ENCODE measurements at places on chromosomes 7 and 10.
A peak's percentile ranks its signal among the peaks of the same experiment; 100 is the strongest.

GRCh38 chr7:131047651-131048304 is 279.9 kb upstream of the MKLN1 start:
- DNase-seq = no peak

DNA sequence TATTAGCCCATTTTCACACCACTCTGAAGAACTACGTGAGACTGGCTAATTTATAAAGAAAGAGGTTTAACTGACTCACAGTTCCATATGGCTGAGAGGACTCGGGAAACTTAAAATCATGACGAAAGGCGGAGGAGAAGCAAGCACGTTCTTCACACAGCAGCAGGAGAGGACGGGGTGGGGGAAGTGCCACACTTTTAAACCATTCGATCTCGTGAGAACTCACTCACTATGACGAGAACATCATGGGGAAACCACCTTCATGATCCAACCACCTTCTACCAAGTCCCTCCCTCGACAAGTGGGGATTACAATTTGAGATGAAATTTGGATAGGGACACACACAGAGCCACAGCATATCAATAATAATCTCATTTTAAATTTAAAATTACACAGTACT is 80.2 kb downstream of the VWDE start:
- no peak for DNase-seq

GRCh38 chr10:44376472-44377099 is 8.3 kb downstream of the CXCL12 start:
- DNase-seq = no peak

GRCh38 chr7:127890726-127891125 is 140.5 kb downstream of the LRRC4 start:
- DNase-seq = no peak

DNA sequence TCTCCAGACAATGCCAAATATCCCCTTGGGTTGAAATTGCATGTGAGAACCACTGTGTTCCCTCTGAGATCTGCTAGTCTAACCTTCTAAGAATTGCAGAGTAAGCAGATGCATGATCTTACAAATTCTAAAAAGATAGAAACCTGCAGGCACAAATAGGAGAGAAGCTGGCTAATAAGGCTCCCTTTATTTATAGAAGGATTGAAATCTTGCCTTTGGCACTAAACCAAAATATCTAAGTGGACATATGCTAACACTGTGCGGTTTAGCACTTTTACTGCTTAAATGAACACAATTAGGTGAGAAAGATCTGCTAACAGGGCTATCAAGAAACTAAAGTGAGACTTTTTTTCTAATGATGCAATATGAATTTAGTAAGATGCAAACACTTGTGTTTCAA is 225.5 kb downstream of the DOCK4 start:
- no peak for DNase-seq

DNA sequence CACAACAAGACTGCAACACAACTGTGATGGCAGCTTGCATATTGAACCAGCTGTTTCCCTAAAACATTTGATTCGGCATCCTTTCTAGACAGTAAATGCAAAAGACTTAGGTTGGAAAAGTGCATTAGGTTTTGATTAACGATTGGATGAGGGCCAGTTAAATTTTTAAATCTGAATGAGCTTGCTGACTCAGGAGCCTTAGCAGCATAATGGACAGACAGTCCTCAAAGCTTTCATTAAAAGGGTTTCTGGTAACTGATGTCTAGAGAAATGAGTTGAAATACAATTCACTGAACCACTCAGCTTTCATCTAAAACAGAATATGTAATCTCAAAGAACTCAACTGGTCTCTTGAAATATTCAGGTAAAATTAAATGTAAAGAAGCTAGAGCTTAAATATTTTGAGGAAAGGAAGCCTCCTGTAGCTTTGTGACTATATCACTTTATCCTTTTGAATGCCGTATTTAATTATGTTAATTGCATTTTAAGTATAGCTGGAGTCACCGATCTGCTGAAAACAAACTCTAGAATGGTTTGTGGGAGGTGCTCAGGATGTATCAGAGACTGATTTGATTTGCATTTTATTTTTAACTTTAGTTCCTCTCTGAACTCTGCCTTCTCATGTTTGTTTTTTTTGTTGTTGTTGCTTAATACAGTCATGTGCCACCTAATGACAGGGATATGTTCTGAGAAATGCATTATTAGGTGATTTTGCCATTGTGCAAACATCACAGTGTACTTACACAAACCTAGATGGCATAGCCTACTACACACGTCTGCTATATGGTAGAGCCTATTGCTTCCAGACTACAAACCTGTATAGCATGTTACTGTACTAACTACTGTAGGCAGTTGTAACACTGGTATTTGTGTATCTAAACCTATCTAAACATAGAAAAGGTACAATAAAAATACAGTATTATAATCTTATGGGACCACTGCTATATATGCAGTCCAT is 29.2 kb upstream of the ATRNL1 start:
- no peak for DNase-seq

DNA sequence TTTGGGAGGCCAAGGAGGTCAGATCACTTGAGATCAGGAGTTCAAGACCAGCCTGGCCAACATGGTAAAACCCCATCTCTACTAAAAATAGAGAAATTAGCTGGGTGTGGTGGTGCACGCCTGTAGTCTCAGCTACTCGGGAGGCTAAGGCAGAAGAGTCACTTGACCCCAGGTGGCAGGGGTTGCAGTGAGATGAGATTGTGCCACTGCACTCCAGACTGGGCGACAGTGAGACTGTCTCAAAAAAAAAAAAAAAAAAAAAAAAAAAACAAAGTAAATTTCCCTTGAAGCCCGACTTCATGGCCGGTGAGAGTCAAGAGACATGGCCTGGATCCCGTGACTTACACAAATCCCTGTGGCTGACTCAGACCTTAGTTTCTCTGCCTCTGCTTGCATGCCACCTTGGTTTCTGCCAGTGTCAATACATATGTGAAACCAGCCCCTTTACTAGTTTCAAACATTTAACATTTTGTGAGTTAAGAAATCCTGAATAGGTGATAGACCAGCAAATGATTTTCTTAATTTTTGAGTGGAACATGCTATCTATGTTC is 62.8 kb downstream of the ZEB1 start:
- no peak for DNase-seq

DNA sequence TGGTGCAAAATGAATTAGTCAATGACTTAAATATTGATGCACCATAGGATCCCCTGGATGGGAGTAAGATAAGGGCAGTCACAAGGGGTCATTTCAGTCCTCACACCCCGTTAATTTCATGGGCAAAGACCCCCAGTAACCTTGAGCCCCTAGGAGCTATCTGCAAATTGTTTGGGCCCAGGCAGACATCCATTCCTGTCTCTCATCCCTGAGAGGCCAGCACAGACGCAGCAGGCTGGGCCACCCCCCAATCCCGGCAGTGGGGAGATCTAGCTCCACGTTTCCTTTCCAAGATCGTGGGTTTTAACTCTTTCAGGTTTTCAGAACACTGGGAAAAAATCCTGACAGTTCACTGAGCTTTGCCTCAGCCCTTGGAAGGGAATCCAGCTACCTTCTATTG is 40.1 kb downstream of the PNLIPRP2 start:
- DNase-seq = no peak

DNA sequence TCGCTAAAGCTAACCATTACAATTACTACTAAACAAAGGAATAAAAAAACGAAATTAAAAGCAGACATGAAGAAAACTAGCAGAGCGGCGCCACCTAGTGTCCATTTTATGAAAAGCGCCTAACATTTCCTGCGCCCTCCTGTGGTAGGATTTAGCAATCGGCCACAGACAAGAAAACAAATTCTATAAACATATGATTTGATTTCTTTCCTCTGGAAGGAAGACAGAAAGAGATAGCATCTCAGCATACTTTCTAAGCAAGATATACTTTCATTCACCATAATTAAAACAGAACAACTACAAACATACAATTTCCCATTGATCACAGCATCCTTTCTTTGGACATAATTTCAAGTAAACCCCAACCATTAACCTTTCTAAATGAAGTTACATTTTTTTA is 337.7 kb upstream of the NPVF start:
- peak; percentile 49 for DNase-seq

- DNase-seq = no peak
Measured at GRCh38 chr7:20198260-20198659, 18.9 kb downstream of the MACC1 start.

DNA sequence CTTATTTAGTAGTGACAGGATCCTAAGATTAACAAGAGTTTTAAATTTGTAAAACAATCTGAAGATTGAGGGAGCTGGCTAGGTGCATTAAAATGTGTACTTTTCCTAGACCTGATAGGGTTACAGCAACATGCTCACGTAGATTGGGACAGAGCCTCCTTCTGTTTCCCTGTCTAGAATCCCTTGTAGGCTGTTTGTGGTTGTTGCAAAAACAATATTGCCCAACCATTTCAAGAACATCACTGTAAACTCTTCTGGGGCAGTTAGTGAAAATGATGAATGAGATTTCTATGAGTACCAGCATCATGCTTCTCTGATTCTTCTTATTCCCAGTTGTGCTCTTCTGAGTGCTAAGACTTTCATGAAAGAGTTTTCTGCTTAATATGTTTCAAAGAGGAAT is 14.7 kb upstream of the CPED1 start:
- no peak for DNase-seq

- no peak for DNase-seq
Measured at GRCh38 chr10:121071901-121072300, 220.7 kb downstream of the WDR11 start.

DNA sequence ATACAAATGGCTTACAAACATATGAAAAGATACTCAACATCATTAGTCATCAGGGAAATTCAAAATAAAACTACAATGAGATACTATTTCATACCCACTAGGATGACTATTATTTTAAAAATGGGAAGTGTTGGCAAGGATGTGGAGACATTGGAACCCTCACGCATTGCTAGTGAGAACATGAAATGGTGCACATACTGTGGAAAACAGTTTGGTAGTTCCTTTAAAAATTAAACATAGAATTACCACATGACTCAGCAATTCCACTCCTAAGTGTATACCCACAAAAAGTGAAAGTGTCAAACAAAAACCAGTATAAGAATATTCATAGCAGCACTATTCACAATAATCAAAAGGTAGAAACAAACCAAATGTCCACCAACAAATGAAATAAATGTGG is 48.5 kb upstream of the SHTN1 start:
- DNase-seq = no peak

DNA sequence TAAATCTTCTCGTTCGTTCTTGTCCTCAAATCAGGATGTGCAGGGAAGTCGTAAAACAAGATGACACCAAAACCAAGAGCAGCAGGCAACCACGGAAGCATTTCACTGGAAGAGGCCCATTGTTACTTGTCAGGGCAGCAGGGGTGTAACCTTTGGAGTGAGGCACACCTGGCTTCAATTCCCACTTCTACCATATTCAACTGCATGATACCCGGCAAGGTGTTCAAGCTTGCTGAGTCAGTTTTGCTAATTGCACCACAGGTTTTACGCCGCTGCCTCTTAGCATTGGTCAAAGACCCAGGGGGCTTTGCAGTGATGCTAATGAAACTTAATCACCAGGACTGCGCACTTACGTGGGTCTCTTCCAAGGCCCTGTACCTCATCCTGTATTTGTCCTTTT is 50.0 kb upstream of the PTER start:
- DNase-seq = no peak

DNA sequence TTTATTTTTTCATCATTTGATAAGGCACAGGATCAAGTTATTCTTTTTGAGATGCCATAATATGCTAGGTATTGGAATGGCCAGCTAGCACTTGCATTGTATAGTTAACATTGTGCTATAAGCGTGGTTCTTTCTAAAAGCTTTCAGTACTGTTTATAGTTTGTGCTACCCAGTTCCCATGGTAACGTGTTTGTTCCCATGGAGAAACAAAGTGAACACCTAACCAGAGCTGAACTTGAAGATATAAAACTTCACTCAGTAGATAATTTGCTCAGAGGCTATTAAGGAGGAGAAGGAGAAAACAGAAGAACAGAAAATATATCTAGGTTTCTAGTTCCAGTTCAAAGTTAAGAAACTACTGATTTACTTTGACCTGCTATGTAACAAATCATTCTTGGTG is 23.6 kb upstream of the ITGB8 start:
- DNase-seq = no peak

DNA sequence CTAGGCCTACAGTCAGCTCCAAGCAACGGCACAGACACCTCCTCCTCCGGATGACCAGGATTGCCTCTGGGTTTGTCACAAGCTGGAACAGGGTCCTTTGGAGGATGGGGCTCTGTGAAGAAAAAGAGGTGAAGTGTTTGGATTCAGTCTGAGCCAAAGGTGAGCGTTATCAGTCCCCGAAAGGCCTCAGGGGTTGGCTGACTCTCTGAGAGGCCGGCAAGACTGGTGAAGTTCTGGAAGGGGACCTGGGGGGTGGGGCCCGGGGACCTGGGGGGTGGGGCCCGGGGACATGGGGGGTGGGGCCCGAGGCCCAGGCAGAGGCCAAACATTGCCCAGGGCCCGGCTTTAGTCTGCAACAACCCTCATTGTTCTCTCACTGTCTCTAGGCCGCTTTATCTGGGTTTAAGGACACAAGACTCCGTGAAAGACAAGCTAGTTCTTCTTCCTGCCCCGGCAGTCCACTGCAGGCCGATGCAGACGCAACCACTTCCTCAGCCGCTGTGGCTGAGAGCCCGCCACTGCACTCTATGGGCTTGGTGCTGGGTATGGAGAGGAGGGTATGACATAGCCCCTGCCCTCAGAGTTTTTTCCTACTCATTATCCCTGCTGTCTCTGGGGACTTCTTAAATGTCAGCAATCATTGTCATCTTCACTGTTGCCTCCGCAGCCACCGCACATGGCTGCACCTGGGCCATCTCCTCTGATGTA is 27.4 kb upstream of the PSAP start:
- DNase-seq = no peak

- DNase-seq = no peak
Measured at GRCh38 chr10:59580026-59580863, 129.4 kb downstream of the SLC16A9 start.

DNA sequence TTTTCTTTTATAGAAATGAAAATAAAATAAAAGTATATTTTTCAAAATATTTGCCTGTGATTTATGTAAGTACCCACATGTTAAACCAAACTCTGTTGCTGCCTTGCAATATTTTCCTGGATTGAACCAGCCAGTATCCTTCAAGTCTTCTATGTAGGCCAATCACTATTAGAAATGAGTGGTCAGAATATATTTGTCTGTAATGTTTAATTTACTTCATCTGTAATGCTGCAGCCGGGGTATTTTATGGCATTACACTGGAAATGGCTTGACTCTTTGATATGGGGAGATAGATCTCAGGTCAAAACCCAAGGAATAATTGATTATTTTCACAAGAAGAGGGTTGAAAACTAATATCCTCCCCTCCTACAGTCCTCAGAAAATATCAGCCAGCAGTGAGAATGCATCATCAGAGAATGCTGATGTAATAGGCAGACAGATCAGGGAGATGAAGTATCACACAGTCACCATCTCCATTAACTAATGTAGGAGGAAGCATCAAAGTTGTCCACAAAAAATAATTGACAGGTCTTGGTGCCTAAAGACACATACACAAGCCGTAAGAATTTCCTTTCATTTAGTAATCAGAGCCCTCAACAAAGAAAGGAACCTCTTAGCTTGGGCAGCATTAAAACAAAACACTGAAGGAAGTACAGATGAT is 82.5 kb downstream of the VWDE start:
- DNase-seq = no peak

DNA sequence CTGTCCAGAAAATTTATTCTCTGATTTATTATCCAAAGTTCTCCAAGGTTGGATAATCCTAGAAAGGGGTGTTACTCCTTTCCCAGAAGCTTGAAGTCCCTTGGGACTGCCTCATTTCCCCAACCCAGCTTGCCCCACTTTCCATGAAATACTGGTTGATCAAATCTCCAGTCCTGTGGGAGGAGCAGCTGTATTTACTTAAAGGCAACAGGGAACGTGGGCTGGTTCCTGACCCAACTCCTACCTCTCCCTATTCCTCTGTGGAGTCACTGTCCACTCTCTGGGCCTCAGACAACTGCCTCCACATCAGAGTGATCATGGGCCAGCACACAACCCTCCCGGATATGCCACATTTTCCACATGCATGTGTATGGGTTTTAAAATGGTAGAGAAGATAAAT is 166.2 kb upstream of the PRR15 start:
- no peak for DNase-seq
